ENCODE measurements at places on chromosomes 16 and 17. TPM values are rescaled to one million over a fixed set of nuclear protein-coding genes. Genes with fewer than 3 reads are reported as not detected.

SPATA32 gene
- total RNA-seq, result 0.53 TPM

TBC1D3C gene
- 5.2 TPM for total RNA-seq

B4GALNT2 gene
- total RNA-seq, result not detected

GPR139 gene
- not detected for total RNA-seq

PLEKHH3 gene
- 0.94 TPM for total RNA-seq

ABCA9 gene
- total RNA-seq, result 0.08 TPM

TVP23A gene
- not detected for total RNA-seq

DPEP3 gene
- total RNA-seq, result 0.54 TPM

Measured in activated naive CD8-positive, alpha-beta T cell treated with anti-CD3 and anti-CD28 coated beads, Interleukin-2, amount 10 ng/mL, durations not matched to agents 7 days and 5 days (primary cell).